ENCODE measurements at places on chromosomes 3 and 15.

GRCh38 chr15:75738014-75738646, 25.5 kb upstream of the CSPG4 start:
- DNase-seq: peak; percentile 36

DNA sequence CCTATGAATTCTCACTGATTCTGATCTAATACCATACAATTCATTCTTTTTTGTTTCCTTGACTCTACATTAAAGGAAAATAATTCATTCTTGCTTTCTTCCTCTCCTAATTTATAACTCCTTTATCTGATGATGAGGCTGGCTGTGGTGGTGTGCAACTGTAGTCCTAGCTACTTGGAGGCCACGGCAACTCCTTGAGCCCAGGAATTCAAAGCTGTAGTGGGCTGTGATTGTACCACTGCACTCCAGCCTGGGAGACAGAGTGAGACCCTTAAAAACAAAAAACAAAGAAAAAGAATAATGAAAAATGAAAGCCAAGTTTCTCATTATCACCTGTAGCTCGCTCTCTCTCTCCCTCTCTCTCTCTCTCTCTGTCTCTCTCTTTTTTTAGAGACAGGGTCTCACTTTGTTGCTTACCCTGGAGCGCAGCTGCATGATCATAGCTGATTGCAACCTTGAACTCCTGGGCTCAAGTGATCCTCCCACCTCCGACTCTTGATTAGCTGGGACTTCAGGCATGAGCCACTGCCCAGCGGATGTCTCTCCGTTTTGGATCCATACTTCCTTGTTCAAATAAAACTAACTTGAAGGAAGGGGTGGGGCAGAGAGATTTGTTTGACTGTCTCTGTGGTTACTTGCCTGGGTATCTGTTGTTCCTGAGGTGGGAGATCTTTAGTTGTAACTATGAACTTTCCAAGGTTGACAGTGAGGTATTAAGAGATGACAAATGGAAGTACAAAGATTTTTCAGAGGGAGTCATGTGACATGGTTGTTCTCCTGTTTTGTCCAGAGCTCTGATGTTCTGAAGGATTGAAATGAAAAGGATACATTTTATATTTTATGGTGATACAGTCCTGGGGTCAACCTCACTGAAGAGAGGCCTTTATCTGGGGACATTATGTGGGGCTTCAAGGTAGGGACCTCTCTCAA, 46.9 kb downstream of the STARD9 start:
- peak; percentile 43 for DNase-seq

DNA sequence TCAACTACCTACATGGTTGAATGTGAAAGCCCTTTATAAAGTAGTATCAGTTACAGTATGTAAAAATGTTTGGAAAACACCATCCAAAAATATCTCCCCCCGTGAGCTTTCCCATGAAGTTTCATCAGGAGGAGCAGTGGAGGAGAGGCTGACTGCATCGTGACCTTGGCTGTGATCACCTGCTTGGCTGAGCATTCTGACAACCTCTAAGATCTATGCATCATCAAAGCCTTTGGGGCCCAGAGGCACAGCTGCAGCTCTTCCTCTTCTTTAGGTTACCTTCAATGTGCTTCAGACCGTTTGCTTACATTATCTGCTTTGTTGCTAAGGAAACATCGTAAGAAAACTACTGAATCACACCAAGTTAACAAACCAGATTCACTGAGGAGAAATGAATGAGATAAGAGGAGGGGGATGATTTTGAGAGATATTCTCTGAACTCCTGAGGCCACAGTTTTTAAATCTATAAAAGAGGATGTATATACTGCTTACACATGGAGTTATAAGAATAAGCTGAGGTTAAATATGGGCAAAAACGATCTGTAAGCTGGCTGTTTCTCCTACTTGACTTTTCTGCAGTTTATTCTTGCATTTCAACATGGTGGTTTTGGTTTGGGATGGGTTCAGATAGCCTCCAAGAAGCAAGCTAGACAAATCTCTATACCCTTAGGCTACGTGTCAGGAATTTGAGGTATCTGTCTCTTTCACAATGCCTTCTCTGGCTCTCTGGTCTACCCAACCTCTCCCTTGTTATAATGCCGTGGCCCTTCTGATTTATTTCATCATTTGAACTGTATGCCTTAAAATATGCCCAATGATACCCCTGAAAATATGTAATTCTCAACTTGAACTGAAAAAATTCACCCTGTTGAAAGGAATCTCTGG, 4.0 kb downstream of the GCSAM start:
- no peak for DNase-seq

- no peak for DNase-seq
These were observed 17.3 kb upstream of the KBTBD8 start for GRCh38 chr3:66980791-66981190.

GRCh38 chr3:74347563-74348268, 266.7 kb downstream of the CNTN3 start:
- no peak for DNase-seq

- no peak for DNase-seq
These were observed 29.5 kb downstream of the POPDC2 start for GRCh38 chr3:119630880-119631329.

GRCh38 chr15:63212050-63213004, 22.9 kb downstream of the RAB8B start:
- peak; percentile 44 for DNase-seq

GRCh38 chr15:75723171-75723846, 10.7 kb upstream of the CSPG4 start:
- DNase-seq: peak; percentile 63

GRCh38 chr3:94301366-94301765, 238.5 kb downstream of the NSUN3 start:
- DNase-seq: no peak

GRCh38 chr3:102193255-102193654, 241.6 kb upstream of the ZPLD1 start:
- no peak for DNase-seq

GRCh38 chr15:80939216-80939615, 50.4 kb downstream of the MESD start:
- no peak for DNase-seq

GRCh38 chr3:163382183-163382582, 1696.1 kb downstream of the SI start:
- DNase-seq: no peak

Data from K562 (cell line).